Mucosa of descending colon (tissue), 3 donors: ENCODE measurements at places on chromosomes 12 and 14. TPM values are rescaled to one million over a fixed set of nuclear protein-coding genes. Genes with fewer than 3 reads are reported as not detected.

Gene IL26
- not detected for total RNA-seq

Gene ADAM21
- total RNA-seq = not detected

GRCh38 chr12:54311051-54311450 lies 10.2 kb upstream of the NFE2 start:
- DNase-seq = no peak

Gene PLEKHA5
- 36.5 TPM for total RNA-seq

DNA sequence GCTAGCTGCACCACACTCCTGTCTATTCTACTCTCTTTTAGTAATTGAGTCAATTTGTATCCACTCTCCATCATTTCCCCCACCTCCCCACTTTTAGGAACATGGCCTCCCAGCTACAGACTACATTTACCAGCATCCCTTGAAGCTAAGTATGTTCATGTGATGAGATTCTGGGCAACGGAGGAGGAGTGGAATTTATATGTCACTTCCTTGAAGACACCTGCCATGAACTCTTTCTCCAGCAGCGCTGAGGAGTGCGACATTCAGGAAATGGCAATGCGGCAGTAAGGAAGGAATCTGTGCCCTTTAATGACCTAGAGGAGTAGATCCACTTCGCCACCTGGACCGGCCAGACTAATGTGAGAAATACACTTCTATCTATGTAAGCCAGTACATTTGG lies 243.7 kb upstream of the DIO2 start:
- DNase-seq = no peak

GRCh38 chr12:113674302-113674701 lies 202.6 kb upstream of the LHX5 start:
- DNase-seq = no peak

DNA sequence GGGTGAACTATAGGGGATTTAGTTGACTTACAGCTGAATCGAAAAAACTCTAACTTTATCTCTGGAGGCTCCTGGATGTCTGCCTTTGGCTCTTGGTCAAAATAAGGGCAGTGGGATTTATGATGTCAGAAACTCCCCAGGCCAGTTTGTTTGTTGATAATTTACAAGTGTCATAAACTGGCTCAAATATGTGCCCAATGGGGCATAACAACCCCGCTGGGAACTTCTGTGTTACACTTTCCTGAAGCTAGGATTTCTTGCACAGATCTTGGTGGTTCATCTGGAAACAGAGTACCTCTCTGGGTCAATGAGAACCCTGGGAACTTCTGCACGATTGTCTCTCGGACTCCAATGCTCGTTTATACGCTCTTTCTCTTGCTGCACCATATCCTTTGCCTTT lies 58.7 kb upstream of the MUCL1 start:
- no peak for DNase-seq

DNA sequence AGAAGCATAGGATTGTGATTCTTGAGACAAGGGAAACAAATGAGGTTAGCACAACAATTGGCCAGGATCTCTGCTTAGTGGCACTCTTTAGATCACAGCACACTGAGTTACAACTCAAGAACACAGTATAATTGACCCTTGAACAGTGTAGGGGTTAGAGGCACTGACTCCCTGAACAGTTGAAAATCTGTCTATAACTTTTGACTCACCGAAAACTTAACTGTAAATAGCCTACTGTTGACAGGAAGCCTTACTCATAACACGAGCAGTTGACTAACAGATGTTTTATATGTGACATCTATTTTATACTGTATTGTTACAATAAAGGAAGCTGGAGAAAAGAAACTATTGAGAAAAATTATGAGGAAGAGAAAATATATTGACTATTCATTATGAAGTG lies 296.1 kb downstream of the RERGL start:
- no peak for DNase-seq

DNA sequence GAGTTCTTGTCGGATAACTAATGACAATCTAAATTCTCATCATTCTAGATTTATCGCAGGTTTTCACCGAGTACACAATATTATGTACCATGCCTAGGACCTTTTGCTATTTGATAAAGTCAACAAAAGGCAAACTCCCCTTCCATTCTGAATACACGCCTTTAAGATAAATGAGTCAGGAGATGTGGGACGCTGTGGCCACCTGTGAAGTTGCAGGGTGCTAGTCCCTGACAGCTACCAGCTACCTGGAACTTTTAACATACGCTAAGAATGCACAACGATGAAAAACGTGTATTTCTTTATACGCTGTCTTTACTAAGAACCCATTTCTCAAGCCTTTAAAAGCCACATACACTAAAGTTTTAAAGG lies 678 bp downstream of the MDM1 start:
- DNase-seq = no peak

- DNase-seq = no peak
These were observed 524.7 kb upstream of the TMEM132C start for GRCh38 chr12:127742231-127742630.

DNA sequence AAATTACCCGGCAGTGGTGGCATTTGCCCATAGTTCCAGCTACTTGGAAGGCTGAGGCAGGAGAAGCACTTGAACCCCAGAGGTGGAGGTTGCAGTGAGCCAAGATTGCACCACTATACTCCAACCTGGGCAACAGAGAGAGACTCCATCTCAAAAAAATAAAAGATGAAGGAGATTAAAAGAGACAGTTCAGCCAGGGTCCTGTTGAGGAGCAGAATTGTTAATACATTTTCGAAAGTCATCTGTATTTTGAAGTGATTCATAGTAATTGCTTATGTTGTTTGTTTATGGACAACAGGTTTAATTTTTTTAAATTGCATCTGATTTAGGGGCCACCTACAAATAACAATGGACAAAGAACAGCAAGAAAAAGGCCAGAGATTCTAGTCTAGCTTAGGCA lies 112.9 kb downstream of the DIP2B start:
- no peak for DNase-seq

GRCh38 chr12:14893506-14894250 lies 8.0 kb upstream of the MGP start:
- no peak for DNase-seq

DNA sequence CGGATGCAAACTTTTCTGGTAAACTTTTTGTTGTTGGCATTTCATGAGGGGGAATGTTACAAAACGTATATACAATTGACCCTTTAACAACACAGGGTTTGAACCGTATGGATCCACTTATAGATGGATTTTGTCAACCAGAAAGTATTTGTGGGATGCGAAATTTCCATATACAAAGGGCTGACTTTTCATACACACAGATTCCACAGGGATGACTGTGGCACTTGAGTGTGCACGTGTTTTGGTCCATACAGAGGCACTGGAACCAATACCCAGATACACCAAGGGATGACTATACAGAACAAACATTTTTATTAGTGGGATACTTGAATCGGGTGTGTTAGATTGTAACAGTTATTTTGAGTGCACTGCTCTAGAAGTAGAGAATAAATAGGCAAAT lies 29.8 kb upstream of the CCT2 start:
- DNase-seq = no peak

GRCh38 chr12:115384391-115384790 lies 700.4 kb upstream of the TBX3 start:
- no peak for DNase-seq

- DNase-seq = no peak
These were observed 10.5 kb downstream of the CELA1 start for GRCh38 chr12:51335931-51336330.

- no peak for DNase-seq
These were observed 98.0 kb downstream of the IRF2BPL start for GRCh38 chr14:76930549-76930948.

GRCh38 chr12:111687255-111687654 lies 1.4 kb downstream of the ACAD10 start:
- DNase-seq = no peak

DNA sequence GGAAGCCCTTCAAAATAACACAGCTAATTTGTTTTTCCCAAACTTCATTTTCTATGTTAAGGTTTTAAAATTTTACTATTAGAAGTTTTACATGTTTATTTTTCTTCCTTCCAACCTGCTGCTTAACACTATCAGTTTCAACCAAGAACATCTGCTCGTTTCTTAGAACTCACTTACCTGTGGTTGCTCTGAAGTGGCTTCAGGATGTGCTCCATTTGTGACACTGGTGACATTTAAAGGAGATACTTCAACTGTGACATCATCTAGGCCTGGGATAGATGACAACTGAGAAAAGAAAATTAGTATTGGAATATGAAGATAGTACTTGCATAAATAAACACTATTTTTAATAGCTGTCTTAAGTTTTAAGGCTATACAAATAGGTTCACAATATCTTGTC lies 17.9 kb downstream of the WASHC3 start:
- no peak for DNase-seq

- no peak for DNase-seq
These were observed 15.7 kb upstream of the FAM222A start for GRCh38 chr12:109697877-109698468.

GRCh38 chr12:117334855-117335587 lies 26.4 kb downstream of the NOS1 start:
- DNase-seq = no peak
